ENCODE measurements at places on chromosomes 7 and 10.

GRCh38 chr10:69649786-69650550 lies 19.9 kb downstream of the FAM241B start:
- no peak for DNase-seq

DNA sequence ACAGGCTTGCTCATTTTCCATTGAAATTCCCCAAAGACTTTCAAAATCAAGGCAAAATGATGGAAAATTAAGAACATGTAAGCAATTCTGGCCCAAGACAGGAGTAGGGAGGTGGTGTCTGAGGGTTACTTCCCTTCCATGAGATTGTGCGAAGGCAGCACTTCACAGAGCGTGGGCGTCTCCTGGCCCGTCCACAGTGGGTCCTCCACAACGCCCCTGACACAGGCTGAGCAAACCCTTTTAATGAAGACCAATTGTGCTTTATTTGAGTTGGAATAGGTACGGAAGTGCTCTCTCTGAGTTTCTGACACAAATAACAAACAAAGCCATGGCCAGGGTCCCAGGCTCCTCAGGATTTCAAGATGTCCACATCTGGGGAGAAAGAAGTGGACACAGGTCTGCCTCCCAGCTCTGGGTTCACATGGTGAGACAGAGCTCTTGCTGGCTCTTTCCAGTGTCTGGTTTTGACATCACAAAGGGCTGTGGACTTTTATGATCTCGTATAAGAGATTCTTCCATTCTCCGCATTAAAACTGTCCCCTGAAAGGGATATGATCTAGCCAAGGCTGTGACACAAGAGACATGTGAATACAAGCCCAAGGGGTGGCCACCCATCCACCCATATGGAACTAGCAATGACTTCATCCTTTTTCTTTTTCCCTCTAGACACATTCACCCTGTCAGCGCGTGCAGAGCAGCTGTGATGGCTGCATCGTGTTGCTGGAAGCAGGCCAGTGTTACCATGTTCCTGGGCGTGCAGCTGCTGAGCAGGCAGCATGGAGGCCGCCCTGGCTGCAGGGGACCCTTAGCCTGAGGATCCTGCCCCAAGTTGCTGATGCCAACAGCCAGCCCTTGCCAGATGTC lies 145.6 kb downstream of the ADAM12 start:
- no peak for DNase-seq

DNA sequence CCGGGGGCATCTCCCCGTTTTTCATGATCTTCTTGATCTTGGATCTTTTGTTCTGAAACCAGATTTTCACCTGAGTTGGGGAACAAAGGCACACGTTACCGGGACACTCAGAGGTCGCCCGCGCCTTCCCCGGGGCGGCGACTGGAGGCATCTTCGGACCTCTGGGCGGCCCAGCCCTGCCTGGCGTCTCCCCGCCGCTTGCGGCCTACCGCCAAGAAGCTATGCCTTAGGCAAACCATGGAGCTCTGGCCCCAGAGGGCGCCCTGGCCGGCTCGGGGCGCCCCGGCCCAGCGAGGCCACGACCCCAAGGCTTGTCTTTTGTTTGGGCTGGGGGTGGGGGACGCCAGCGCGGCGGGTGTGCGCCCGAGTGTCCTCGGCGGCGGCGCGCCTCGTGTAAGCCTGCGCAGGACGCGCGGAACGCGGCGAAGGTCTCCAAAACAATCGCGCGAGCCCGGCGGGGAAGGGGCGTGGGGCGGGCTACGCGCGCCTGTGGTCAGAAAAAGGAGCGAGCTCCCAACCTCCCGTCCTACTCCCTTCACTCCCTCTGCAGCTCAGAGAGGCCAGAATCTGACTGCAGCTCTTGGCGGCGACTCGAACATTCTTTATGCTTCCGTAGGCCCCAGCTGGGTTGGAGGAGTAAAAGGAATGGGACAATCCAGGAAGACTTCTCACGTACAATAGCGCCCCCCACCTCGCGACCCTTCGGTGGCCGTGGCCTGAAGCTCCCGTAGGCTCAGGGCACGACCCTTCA lies 3.5 kb downstream of the DLX5 start:
- DNase-seq, result no peak

DNA sequence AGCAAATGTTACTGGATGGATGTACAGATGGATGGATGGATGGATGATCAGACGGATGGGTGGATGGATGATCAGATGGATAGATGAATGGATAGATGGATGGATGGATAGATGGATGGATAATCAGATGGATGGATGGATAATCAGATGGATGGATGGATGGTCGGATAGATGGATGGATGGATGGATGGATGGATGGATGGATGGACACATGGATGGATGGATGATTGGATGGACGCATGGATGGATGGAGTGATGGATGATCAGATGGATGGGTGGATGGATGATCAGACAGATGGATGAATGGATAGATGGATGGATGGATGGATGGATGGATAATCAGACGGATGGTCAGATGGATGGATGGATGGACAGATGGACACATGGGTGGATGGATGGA lies 90.3 kb upstream of the TCF7L2 start:
- DNase-seq, result no peak

DNA sequence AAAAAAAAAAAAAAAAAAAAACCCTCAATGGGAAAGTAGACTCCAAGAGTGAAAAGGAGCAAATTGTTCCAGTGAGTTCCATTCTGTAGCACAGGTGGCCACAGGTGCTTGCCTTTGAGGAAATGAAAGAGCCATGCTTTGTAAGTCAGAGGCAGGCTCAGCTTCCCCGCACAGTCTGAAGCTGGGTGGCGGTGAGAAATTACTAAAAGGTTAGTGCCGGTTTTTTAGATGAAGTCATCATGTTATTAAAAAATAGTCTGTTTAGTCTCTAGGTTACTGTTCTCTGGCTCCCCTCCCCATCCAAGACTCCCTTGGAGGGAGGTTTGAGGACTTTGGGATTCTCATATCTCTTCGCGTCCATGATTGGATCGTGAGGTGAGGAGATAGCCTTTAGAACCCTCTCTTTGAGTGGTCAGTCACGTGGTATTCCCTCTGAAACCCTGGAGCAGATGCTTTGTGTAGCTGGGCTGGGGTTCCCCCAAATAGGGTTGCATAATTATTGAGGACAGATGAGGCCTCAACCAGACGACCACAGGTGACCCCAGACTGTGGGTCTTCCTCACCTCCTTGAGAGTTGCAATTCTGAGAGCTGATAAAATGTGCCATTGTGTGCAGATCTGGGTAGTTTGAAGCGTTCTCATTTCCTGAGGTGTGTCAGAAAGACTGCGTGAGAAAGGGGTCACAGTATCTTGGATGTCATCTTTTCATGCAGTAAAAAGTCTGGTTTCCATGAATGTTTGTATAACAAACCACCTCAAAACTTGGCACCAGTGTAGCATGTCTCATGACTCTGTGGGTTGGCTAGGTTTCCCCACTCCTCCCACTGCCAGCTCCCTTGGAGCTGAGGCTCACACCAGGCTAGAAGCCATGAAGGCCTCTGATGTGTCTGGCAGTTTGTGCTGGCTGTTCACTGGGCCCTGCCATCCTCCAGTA lies 27.1 kb downstream of the OGDH start:
- peak; percentile 65 for DNase-seq

- DNase-seq, result no peak
Observed at GRCh38 chr7:1526271-1526754, 4.2 kb upstream of the MAFK start.

- no peak for DNase-seq
Observed at GRCh38 chr10:123561141-123561440, 105.1 kb upstream of the GPR26 start.

DNA sequence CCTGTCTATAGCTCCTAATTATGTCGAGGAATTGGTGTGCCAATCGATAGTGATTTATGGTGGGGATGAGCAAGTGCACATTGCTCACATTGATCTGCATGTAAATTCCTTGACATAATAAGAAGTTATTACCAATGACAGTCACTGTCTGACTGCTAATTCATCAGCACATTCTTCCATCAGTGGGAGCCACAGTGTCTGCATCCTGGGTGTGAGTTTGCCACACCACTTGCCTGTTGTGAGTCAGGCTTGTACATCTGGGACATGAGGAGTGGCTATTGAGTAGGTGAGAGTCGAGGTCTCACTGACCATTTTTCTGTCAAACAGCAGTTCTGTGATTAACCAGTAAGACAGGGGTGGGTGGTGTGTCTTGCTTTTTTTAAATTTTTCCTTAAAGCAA lies 263.4 kb downstream of the LRMDA start:
- no peak for DNase-seq

- no peak for DNase-seq
Observed at GRCh38 chr10:75450644-75451640, 19.5 kb downstream of the LRMDA start.

DNA sequence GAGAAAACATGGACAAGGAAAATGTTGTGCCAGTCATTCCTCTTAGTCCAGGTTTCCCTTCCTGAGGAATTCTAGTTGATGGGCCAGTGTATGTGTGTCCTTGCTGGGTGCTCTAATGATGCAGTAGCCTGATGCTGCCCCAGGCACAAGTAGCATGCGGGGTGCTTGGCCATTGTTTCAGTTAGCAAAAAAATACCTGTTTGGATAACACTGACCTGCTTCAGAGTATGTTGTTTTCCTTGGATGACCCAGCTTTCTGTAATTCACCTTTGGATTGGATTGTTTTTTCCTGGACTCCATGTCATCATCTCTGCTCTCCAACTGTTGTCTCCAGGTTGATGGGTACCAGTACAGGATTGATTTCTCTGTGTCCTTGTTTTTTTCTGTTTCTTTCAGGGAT lies 169.2 kb downstream of the SND1 start:
- no peak for DNase-seq

GRCh38 chr10:96758423-96758822 lies 38.1 kb upstream of the PIK3AP1 start:
- no peak for DNase-seq

GRCh38 chr10:21532694-21533466 lies 1.2 kb upstream of the MLLT10 start:
- no peak for DNase-seq

DNA sequence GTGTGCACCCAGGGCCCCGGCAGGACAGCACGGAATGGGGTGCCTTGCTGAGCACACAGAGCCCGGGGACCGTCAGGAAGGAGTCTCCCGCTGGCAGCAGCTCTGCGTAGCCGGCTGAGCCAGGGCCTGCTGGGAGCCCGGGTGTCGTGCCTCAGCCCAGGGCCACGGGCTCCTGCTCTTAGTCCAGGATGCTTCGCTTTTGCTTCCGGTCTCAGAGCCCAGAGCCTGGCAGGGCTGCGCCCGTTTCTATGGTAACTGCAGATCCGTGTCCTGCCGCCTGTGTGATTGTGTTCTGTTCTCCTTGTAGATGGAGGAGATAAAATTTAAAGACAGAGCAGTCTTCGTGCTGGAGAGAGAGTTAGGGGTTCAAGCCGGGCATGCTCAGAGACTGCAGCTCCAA lies 53.7 kb upstream of the DPYSL4 start:
- DNase-seq, result no peak

- DNase-seq, result peak; percentile 44
Observed at GRCh38 chr10:42933448-42934340, 143.2 kb upstream of the RET start.

DNA sequence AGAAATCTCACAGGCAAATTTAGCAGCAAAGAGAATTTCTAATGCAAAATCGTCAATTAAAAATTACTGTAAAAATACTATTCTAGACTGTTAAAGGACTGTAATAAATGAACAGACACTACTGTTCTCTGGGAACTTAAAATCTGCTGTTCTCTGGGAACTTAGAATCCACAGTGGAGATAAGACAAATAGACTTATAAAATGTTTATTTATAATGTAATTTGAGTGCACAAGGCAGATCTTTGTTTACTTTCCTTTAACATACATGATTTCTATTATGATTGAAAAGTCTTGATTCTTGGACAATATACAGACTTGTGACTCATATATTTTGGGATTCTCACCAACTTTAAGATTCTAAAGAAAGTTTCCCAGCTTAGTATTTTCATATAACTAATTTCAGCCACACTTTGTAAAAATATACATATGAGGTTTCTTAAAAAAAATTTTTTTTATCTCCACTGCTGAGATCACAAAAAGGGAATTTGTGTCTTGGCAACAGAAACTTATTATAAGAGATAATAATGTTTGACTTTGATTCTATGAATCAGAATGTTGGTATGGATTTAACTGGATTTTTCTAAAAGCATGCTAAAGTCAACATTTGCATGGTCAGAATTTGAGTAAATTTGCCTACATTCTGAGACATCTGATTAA lies 166.3 kb upstream of the RHOBTB1 start:
- no peak for DNase-seq

DNA sequence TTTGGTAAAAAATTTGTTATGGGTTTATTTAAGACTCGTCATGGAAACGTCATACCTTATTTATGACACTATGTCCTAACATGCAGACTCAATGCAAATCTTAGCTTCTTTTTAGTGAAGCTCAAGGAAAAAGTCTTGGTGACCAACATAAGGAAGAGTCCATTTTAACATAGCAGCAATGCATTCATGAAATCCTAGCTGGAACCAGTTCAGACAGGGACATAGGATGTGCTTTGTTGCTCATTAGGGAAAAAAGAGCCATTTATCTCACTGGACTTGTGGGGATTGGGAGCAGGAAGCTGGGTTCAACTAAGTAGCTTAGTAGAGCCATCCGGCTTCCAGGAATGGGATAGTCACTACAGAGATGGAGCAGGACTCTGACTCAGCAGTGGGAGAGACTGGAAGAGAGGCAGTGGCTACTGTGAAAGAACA lies 100.7 kb upstream of the DKK1 start:
- DNase-seq, result no peak
